ENCODE measurements at places on chromosomes 11 and 22. TPM values are rescaled to one million over a fixed set of nuclear protein-coding genes. Genes with fewer than 3 reads are reported as not detected.

The CCDC116 gene
- total RNA-seq = 0.16 TPM

The CHRNA10 gene
- total RNA-seq = 0.39 TPM

The PATZ1 gene
- total RNA-seq = 19.6 TPM

The CUL5 gene
- 18.1 TPM for total RNA-seq
